ENCODE measurements at places on chromosomes 5 and 9. TPM values are rescaled to one million over a fixed set of nuclear protein-coding genes. Genes with fewer than 3 reads are reported as not detected.

DNA sequence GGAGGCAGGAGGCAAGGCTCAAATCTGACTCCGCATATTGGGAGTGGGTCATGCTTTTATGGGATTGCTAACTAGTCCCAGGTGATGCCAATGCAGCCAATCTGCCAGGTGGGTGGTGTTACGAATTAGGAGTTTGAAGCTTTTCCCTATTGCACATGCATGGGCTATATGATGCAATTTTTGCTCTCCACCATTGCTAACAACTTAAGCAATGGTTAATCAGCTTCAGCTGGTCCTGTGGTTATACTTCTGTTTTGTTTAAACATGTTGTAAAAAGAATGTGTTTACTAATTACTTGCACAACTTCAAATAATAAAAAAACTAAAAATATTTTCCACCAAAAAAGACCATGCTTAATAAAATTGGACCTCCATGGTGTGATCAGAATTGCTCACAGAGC, 55.7 kb downstream of the SHC3 start:
- DNase-seq: no peak

GRCh38 chr5:124664287-124664686, 82.2 kb downstream of the ZNF608 start:
- DNase-seq: no peak

The ADGRD2 gene
- not detected for polyA plus RNA-seq

- no peak for DNase-seq
Measured at GRCh38 chr5:38853753-38854470, 8.1 kb downstream of the OSMR start.

The SLC36A2 gene
- polyA plus RNA-seq: not detected

GRCh38 chr5:75948438-75948837, 134.7 kb upstream of the SV2C start:
- DNase-seq: no peak
